Stimulated activated CD4-positive, alpha-beta T cell treated with anti-CD3 and anti-CD28 coated beads, Interleukin-12 subunit alpha, Interleukin-12 subunit beta, amount 100 ng/mL, for 48 hours (primary cell): ENCODE measurements at places on chromosomes 4 and X.

DNA sequence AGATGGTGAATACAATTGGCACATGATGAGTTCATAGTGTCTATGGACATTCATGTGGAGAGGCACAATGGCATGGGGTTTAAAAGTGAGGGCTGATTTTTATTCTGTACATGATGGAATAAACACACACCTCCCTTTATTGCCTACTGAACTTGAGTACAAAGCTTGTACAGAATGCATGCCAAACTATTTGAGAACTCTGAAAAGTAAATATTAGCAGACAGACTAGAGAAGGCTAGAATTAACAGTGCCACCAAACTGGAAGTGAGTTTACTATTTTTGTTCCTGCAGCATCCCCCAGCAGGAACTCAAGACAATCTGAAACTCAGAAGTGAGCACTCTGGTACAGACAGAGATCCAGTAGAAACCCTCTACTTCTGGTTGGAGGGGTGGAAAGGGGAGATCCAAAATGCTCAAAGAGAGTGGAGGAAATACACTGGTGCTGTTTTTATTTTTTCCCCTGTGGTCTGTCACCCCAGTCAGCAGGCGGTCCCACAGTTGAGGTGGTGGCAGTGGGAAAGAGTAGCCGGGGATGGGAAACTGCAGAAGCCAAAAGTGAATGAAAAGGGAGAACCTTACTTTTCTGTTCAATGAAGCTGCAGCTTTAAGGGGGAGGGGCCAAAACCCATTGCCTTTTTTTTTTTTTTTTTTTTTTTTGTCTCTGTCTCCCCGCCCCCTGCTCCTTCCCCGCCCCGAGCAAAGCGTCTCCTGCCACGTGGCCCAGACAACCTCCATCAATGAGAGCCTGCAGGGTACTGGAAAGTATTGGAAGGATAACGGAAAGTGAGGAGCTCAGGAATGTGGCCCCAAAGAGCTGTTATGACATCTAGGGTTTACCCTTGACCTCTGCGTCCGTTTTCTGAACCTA is 20.5 kb downstream of the AKAP4 start:
- no peak for DNase-seq

- no peak for DNase-seq
Observed at GRCh38 chr4:60313611-60314178, 886.4 kb upstream of the ADGRL3 start.

- no peak for DNase-seq
Observed at GRCh38 chr4:101670897-101671296, 119.6 kb upstream of the BANK1 start.

- no peak for DNase-seq
Observed at GRCh38 chrX:39581411-39581810, 516.3 kb downstream of the BCOR start.

GRCh38 chr4:79959652-79960051 is 113.4 kb downstream of the ANTXR2 start:
- no peak for DNase-seq

DNA sequence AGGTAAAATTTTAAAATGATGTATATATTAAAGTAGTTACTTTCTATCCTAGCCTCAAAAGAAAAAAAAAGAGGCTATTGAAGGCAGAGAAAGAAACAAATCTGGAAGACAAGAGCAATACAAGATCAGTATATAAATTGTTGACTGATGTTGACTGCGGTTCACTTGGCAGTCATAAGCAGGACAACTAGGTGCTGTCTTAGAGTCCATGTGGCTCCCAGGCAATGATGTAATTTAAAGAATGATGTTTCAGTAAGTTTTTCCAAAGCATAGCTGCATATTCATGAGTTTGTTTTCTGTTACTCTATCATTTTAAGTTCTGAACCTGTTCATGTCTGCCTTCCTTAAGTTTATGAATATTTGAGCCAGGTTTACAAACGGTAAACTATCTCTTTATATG is 630.2 kb downstream of the FAT4 start:
- no peak for DNase-seq

- no peak for DNase-seq
Observed at GRCh38 chrX:3541336-3541735, 172.1 kb downstream of the PRKX start.

- DNase-seq = peak; percentile 11
Observed at GRCh38 chr4:142815834-142816233, 30.3 kb downstream of the INPP4B start.

- no peak for DNase-seq
Observed at GRCh38 chrX:1411326-1411725, 19.4 kb upstream of the SLC25A6 start.

GRCh38 chrX:131237363-131237762 is 51.7 kb downstream of the IGSF1 start:
- no peak for DNase-seq

GRCh38 chr4:75834095-75834771 is 68.0 kb downstream of the PPEF2 start:
- DNase-seq = no peak

- no peak for DNase-seq
Observed at GRCh38 chrX:18755651-18756050, 48.2 kb downstream of the PPEF1 start.

DNA sequence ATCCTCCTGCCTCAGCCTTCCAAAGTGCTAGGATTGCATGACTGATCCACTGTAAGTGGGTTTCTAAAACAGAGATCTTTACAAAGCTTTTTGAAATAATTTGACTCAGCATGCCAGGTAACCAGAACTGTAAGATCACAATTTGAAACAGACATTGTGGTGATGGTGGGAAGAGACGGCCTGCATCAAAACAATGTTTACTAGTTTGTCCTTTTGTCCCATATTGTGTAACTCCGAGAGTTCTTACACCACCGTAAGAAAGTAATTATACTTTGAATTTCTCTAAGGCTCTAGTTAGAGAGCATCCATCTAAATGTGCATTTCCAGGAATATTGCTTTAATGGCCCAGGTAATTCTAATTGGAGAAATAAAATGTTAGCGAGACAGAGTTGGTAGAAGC is 594 bp upstream of the ARHGAP24 start:
- DNase-seq = no peak

GRCh38 chr4:25723409-25723808 is 67.8 kb downstream of the SLC34A2 start:
- DNase-seq = no peak

GRCh38 chr4:7460566-7460965 is 25.8 kb upstream of the PSAPL1 start:
- DNase-seq = no peak

- DNase-seq = no peak
Observed at GRCh38 chrX:48465336-48465933, 4.6 kb downstream of the SLC38A5 start.

GRCh38 chrX:24696294-24696693 is 2.6 kb downstream of the POLA1 start:
- DNase-seq = no peak

GRCh38 chr4:786074-786741 is 39.7 kb downstream of the CPLX1 start:
- DNase-seq = no peak

DNA sequence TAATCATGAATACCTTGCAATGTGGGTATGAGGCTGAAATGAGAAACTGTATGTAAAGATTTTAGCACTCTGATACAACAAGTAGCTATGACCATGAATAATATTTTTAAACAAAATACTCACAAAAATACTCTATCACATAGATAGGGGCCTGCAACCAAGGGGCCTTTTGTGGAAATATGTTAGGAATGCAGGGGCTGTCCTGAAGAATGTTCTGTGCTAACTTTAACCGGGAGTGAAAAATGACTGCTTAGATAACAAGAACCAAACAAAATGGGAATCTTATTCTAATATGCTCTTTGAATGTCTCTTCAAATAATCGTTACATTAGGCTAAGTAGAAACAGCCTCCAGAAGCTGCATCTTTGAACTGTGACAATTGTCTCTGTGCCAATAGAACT is 37.9 kb upstream of the GYPA start:
- DNase-seq = no peak

GRCh38 chr4:65893957-65894755 is 223.9 kb upstream of the EPHA5 start:
- DNase-seq = no peak

- no peak for DNase-seq
Observed at GRCh38 chr4:166146806-166147540, 273.9 kb downstream of the TLL1 start.

DNA sequence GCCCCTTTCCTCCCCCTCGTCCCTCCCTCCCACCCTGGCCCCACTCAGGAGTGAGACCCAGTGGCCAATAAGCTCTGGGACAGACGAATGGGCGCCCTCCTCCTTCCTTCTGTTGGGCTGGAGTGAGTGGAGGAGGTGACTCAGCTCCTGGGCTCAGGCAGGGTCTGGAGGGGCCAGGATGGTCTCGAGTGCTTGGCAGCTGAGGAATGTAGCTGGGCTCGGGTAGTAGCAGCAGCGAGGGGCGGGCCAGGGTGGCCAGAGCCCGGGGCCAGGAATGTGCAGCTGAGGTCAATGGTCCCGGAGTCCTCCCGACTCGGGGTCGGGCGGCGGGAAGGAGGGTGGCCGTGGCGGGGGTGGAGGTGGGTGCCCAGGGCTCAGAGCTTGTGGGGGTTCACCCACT is 15.0 kb downstream of the G6PD start:
- DNase-seq = no peak

DNA sequence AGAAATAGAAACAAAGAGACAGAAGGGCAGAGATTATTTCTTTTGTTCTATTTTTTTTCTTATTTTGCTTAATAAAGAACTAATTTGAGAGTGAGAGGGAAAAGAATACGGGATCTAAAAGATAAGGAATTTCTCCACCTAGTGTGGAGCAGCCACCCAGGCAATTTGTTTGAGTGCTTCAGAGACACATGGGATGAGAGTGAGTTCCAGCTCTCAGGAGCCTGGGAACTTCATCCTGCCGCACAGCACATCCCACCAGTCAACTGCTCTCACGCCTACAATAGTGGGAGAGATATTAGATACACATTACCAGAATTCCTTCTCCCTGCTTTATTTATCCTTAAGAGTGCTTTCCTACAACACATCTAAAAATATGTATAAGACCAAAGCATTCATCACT is 946.4 kb downstream of the PDHA2 start:
- no peak for DNase-seq

DNA sequence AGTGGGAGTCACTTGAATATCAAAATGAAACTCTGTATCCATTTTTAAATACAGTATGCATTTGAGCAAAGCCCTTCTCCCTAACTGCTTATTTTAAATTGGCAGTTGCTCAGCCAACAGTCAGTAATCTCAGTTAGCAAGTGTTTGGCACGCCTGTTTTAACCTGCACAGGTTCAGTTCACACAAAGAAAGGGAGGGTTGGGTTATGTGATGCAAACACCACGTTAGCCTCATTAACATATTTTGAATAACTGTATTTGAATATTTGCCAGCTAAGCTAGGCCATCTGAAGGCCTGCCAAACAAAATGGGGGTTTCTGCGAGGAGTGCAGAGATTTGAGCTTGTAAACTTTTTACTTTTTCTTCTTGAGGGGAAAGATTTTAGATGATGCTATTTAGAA is 19.8 kb downstream of the GAB1 start:
- DNase-seq = no peak

- DNase-seq = no peak
Observed at GRCh38 chr4:17770845-17771244, 10.6 kb downstream of the FAM184B start.

GRCh38 chrX:80816051-80816450 is 6.4 kb upstream of the BRWD3 start:
- no peak for DNase-seq

- no peak for DNase-seq
Observed at GRCh38 chrX:7110821-7111276, 36.7 kb upstream of the STS start.

DNA sequence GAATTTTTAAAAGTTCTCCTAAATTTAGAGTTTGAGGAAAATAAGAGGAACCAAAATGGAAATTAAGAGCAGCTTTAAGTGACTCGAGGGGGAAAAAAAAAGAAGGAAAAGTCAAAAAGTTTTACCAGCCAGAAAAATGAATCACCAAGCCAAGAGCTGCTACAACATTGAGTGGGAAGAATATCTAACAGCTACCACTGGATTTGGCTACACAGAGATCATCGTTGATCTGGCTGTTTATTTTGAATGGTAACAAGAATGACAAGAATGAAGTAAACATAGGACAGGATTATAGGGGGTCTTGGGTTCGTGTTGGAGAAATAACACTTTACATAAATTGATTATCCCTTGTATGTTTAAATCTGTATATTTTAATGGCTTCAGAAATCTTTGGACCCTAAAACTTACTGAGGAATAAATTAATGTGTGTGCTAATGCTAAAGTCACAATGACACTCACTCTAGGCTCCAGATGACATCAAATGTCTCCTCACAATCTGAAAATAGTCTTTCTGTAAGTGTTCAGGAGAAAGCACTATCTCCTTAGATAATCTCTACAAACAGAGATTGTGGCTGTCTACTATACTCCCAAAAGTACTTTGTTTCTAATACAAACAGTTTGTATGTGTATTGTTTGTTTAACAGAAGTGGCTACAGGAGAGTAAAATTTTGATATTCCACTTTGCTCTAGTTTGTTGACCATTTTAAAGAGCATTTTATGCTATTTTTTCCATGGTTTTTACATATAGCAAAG is 3.1 kb upstream of the CSN3 start:
- DNase-seq = no peak

- DNase-seq = no peak
Observed at GRCh38 chr4:52641854-52642563, 17.1 kb downstream of the USP46 start.

DNA sequence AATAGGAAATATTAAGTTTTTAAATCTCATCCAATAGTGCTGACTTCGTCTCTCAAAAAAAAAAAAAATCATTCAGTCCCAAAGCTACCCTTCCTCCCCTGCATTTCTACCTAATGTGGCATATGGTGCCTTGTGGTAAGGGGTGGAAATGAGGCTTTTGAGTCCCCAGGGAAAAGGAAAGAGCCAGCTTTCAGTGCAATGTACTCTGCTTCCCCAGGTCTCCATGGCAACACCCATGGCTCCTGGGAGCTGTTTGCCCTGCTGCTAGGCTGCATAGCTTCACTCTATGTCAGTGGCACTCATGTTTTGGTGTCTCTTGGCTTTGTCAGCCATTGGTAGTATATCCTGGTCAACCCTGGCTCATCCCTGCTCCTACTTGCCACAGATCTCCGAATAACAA is 175.9 kb downstream of the SLC39A8 start:
- DNase-seq = no peak

DNA sequence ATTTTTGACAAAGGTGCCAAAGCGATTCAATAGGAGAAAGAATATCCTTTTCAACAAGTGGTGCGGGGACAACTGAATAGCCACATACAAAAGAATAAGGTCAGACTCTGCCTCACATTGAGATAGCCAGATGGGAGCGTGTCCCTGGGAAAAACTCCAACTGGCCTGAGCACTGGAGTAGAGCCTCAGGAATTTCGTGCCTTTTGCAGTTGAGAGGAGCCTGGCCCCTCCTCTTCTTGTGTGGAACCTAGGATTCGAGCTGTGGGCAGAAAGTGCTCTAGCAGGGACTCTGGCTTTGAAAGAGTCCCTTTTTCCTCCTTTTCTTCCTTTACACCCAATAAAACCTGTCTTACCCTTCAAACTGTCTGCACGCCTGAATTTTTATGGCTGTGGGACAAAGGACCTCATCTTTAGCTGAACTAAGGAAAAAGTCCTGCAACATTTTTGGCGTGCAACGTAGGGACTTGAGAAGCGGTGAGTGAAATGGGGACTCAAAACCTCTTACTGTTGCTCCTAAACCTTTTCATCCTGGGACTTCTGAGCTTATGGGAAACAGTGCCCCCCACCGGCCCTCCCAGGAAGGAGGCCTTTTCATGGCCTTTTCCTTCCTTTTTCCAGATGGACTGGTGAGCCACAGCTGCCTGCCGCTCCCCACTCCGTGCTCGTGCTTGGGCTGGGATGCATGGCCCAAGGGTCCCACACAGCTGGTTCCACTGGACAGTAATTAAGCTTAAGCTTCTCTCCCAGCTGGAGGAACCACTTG is 68.6 kb downstream of the BMP15 start:
- DNase-seq = no peak

GRCh38 chr4:184268584-184269160 is 51.0 kb upstream of the ENPP6 start:
- DNase-seq = no peak
